ENCODE measurements at places on chromosomes 5 and 9. TPM values are rescaled to one million over a fixed set of nuclear protein-coding genes. Genes with fewer than 3 reads are reported as not detected.

The NKD2 gene
- total RNA-seq, result 1.4 TPM

The OMD gene
- total RNA-seq, result 200 TPM

The XRCC4 gene
- total RNA-seq, result 11.1 TPM

The FAM174A gene
- 18.8 TPM for total RNA-seq

The CDC20B gene
- not detected for total RNA-seq

The CCL27 gene
- not detected for total RNA-seq

The RNF208 gene
- total RNA-seq, result 3.7 TPM

The TAS2R1 gene
- not detected for total RNA-seq

The TSPAN17 gene
- 20.6 TPM for total RNA-seq

The QRFP gene
- not detected for total RNA-seq

The ISCA1 gene
- 25.9 TPM for total RNA-seq

The PRLR gene
- total RNA-seq, result 2.6 TPM

The ADGRV1 gene
- 1.4 TPM for total RNA-seq

The GALNT12 gene
- 6.8 TPM for total RNA-seq

The NTRK2 gene
- 27.9 TPM for total RNA-seq

The BAAT gene
- 0.92 TPM for total RNA-seq

The GABRB2 gene
- total RNA-seq, result 0.78 TPM

The STK32A gene
- total RNA-seq, result 8.0 TPM

The CHSY3 gene
- 28.3 TPM for total RNA-seq

The SAPCD2 gene
- 0.92 TPM for total RNA-seq

The GPR107 gene
- total RNA-seq, result 47.5 TPM

The CATSPER3 gene
- not detected for total RNA-seq

The CCDC107 gene
- 92.2 TPM for total RNA-seq

The IL3 gene
- total RNA-seq, result not detected

The NSG2 gene
- not detected for total RNA-seq

The EDIL3 gene
- total RNA-seq, result 157 TPM

The FGD3 gene
- total RNA-seq, result 9.9 TPM

The MCTP1 gene
- 256 TPM for total RNA-seq

The NUTM2G gene
- not detected for total RNA-seq

The CSF2 gene
- not detected for total RNA-seq

The PCDHGA8 gene
- total RNA-seq, result 13.9 TPM

The ROPN1L gene
- total RNA-seq, result not detected

The PCDHA11 gene
- total RNA-seq, result 0.21 TPM

The GAS1 gene
- 108 TPM for total RNA-seq

The ACSL6 gene
- total RNA-seq, result 1.6 TPM

The FAM151B gene
- total RNA-seq, result 7.4 TPM

The OR1J2 gene
- not detected for total RNA-seq

The SH3PXD2B gene
- total RNA-seq, result 31.4 TPM

The FGF1 gene
- total RNA-seq, result 11.4 TPM

The PITX1 gene
- total RNA-seq, result not detected

The IFNK gene
- not detected for total RNA-seq

The PPP1R2B gene
- total RNA-seq, result not detected

The TPPP gene
- total RNA-seq, result 13.0 TPM

The IFNA21 gene
- total RNA-seq, result not detected

The VCP gene
- total RNA-seq, result 204 TPM

The GARIN3 gene
- not detected for total RNA-seq
